HT-29 (cell line): ENCODE measurements at places on chromosomes 6 and 20. TPM values are rescaled to one million over a fixed set of nuclear protein-coding genes. Genes with fewer than 3 reads are reported as not detected.

Gene NCOA7
- 11.6 and 13.3 TPM in 2 replicates for total RNA-seq

Gene MAFB
- total RNA-seq: 0.53 and 0.76 TPM in 2 replicates

DNA sequence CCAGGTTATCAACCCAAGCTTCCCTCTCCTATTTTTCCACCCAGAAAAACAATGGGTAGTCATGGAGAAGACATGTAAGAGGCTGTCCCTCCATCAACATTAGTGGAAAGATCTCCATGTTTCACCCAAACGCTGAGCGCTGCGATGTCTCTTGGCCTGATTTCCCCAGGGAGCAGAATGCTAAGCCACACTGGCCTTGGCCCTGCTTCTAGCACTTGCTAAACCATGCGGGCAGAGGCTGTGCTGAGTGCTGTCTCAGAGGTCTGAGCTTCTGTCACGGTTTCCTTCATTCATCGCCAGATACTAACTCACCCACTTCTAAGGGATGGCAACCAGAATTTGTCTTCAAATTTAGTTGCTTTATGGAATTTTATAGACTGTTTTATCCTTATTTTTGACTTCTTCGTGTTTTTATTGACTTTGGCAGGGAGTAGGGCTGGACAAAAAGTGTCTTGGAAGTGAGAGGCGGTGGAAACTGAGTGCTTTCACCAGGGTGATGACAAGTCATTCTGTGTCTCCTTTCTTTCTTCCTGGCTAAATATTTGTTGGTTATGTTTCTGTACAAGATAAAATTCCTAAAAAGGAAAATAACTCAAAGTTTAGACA is 181.4 kb upstream of the UST start:
- DNase-seq: no peak

GRCh38 chr20:56160956-56161355 is 87.6 kb upstream of the MC3R start:
- no peak for DNase-seq

- no peak for DNase-seq
Observed at GRCh38 chr6:125904871-125905270, 51.7 kb upstream of the HINT3 start.

Gene SMAP1
- total RNA-seq: 14.1 and 16.7 TPM in 2 replicates

Gene PRR18
- total RNA-seq: 0.05 TPM in 1 of 2 replicates, not detected in the other

DNA sequence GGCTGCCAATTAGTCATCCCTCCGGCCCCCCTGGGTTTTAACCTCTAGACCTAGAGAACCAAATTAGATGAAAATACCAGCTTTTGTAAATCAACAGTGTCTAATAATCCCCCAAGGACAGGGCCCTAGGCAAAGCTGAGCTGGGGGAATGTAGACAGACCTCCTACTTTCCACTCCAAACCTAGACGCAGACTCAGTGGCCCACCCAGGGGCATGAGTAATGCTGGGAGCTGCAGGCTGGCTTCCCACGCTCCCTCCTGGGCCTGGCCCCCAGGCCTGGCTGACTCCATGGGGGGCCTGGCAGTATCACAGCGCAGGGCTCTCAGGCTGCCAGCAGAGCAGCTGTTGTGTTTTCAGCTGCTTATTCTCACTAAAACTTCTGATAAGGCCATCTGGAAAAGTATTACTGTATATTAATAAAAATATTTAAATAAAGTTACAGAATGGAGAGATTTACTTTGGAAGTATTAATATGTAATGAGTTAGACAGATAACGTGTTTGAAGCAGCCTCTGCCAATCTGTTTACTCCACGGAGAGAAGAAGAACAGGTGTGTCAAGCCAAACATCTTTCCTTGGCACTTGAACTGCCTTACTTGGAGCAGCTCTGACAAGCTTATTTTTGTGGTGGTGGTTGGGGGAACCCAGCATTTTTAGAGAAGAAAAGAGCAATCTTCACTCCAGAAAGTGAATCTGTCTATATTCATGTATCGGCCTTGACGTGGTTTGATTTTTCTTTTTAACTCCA is 144.0 kb upstream of the AGPAT4 start:
- no peak for DNase-seq

Gene HLA-DRB1
- total RNA-seq: not detected in 2 replicates

Gene METTL24
- total RNA-seq: not detected in 2 replicates

Gene ECI2
- total RNA-seq: 0.10 and 2.0 TPM in 2 replicates

Gene NELFE
- total RNA-seq: 85.4 and 103 TPM in 2 replicates

DNA sequence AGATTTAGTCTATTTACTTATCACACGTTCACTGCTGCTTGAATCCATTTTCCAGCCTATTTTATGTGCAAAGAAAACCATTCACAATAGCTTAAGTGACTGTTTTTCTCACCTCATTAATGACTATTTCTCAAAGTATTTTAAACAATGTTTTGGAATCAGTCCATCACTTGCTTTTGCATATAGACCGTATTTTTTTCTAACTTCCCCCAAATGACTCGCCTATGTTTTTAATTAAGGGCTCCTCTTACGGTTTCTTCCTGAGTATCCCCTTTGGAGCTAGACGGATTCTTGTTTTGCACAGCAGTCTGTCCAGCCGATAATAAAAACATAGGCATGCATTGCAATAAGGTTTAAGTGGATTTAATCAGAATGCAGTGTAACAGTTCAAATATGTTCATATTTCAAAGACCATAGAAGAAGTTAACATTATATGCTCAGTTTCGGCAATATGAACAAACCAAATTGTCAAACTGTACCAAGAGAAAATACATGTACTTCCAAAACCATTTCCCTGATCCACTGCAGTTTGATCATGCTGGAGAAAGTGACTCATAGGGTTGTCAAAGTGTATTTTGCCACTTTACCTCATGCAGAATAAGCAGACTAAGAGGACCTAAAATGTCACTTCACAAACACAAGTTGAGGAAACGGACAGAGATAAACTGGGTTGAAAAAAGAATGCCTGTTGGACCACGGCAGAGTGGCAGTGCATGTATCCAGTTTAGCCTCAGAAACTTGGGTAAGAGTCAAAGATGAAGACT is 66.4 kb downstream of the HMGN3 start:
- DNase-seq: no peak

DNA sequence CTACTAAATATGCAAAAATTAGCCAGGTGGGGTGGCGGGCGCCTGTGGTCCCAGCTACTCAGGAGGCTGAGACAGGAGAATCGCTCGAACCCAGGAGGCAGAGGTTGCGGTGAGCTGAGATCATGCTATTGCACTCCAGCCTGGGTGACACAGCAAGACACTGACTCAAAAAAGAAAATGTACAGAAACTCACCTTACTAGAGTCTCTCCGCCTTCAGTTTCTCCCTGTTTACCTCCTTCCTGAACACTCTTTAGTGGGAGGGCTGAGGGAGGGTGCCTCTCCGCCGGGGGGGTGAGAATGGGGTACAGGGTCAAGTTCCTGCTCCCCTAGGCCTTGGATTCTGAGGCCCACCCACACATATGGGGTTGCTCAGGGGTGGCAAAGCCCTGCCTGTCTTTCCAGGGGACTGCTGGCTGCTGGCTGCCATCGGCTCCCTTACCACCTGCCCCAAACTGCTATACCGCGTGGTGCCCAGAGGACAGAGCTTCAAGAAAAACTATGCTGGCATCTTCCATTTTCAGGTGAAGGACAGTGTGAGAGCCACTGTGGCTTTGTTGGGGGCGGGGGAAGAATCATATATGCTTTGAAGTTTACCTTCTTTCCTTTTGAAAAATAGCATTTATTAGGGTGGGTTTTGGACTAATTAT is 13.4 kb downstream of the CAPN11 start:
- no peak for DNase-seq

DNA sequence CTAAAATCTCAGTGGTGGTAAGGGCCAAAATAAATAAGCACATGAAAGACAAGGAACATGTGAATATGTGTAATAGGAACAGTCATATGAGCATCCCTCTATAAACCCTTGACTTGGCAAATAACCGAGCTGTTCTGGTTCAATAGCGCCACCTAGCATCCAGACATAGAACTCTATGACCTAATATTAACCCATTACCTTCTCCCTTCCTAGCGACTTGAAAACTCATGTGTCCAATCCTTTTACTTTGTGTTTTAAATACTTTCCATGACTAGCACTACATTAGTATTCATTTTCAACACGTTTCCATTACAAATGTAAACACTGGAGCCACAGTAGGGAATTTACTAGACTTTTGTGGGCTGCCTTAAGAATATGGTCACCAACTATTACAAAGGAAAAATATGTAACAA is 279.7 kb downstream of the UST start:
- DNase-seq: peak; percentile 61

- peak; percentile 87 for DNase-seq
Observed at GRCh38 chr20:57676589-57677583, 32.9 kb downstream of the PMEPA1 start.

GRCh38 chr20:23513164-23513563 is 22.2 kb downstream of the CST8 start:
- no peak for DNase-seq

DNA sequence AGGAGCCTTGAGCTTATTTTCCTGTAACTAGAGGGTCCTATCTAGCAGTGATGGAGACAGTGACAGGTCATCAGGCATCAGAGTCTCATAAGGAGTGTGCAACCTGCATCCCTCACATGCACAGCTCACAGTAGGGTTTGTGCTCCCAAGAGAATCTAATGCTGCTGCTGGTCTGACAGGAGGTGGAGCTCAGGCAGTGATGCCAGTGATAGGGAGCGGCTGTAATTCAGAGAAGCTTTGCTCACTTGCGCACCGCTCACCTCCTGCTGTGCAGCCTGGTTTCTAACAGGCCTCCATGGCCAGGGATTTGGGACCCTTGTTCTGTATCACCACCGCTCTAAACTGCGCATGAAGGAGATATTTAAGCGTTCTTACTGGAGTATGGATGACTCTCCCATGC is 5.3 kb downstream of the KIF25 start:
- DNase-seq: no peak

DNA sequence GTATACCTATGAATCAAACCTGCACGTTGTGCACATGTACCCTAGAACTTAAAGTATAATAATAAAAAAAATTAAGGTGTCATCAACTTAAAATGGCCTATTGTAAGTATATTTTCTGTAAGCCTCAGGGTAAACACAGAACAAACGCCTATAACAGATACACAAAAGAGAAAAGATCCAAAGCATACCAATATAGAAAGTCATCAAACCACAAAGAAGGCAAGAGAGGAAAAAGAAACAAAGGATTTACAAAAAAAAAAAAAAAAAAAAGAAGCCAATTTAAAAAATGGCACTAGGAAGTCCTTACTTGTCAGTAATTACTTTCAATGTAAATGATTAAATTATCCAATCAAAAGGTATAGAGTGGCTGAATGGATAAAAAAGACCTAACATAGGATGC is 24.6 kb upstream of the ASF1A start:
- DNase-seq: no peak

Gene TP53INP2
- total RNA-seq: 3.9 and 4.3 TPM in 2 replicates

DNA sequence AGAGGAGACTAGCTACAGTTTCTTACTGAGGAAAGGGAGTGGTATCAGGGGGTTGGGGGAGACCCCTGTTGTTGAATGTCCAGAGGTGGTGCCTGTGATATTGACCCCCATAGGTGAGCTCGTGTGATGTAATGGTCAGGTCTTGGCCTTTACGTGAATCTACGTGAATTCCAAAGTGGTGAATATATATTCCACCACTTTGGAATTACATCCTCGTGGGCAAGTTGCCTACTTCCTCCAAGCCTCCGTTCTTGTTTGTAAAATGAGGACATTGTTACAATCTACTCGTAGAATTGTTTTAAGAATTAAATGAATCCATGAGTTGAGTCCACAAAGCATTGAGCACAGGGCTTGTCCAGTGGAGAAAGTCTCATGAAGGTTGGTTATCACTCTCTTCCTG is 47.3 kb downstream of the TSHZ2 start:
- DNase-seq: no peak

DNA sequence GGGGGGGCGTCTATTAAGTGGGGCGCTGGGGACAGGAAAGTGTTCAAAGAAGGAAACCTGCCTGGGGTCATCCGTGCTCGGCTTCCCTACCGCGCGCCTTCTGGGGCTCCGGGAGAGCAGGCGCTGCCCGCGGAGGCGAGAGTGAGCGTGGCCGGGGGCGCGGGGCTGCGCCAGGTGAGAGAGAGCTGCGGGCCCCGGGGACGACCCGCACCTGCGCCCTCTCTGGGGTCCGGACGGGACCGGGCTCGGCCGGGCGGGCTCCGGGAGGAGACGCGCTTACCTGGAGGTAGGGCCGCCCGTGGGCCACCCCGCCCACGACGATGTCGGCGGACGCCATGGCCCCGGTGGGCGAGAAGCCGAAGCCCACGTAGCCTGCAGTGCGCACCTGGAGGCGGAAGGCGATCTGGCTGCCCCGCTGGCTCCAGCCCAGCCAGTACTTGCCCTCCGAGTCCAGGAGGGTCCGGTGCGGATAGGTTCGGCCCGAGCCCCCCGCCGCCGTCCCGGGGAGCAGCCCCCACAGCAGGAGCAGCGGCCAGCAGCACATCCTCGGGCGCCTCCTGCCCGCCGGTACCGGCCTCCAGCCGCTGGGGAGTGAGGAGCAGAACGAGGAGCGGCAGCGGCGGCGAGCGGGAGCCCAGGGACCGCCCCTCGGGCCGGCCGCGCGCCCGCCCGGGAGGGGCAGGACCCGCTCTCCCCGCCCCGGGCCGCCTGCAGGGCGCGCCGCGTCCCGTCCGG is at the start of gene MOXD1:
Gene MOXD1 (minus strand): TSS at position 593 of the 735 bp plus-strand sequence. CDS start 49 bp downstream, at position 544.
- DNase-seq: no peak

- DNase-seq: no peak
Observed at GRCh38 chr6:87950614-87951013, 97.0 kb upstream of the SPACA1 start.

DNA sequence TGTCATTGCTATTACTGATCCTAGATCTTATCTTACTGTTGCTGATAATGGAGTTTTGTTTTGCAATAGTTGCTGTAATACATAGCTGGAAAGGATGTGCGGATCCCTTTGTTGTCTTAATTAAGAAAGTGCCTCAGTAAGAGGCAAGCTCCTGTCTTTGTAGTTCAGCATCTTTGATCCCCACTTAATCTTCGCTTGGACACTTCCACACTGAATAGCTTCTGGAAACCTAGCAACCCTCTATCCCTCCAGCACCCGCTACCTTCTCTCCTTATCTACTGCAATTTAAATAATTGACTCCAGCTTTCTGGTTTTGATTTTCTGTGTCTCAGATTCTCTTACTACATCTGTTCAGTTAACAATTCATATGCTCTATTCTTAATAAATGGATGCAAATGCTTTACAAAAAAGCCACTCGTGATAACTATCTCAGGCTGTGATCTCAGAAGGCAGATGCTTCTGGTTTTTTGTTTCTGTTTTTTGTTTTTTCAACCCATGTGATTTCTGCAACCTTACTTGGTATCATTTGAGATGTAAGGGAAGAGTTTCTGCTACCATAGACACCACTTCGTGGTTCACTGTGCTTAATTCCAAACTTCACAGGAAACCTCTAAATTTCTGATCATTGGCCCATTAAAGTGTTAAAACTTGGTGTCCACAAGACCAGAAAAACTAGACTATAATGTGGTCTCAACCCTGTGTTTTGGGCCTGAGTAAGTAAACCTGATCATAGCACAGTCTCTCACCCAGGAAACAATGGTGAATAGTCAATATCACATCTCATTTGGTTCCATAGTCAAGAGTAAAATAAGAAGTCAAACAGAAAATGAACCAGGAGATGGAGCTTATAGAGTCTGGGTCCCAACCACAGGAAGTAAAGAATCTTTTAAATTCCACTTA is 352.1 kb upstream of the SOX4 start:
- DNase-seq: no peak

- no peak for DNase-seq
Observed at GRCh38 chr20:44969300-44969894, 3.1 kb downstream of the STK4 start.

Gene ENPP5
- total RNA-seq: 1.4 TPM in 1 of 2 replicates, not detected in the other
